Psoas muscle (tissue), 8 donors: ENCODE measurements at places on chromosomes 12 and 14. TPM values are rescaled to one million over a fixed set of nuclear protein-coding genes. Genes with fewer than 3 reads are reported as not detected.

The DLK1 gene
- 9.2 TPM for polyA plus RNA-seq

GRCh38 chr14:95679148-95679815 lies 6.9 kb upstream of the TCL1B start:
- no peak for DNase-seq

GRCh38 chr12:50353869-50354593 lies 42.4 kb downstream of the FAM186A start:
- DNase-seq: no peak

DNA sequence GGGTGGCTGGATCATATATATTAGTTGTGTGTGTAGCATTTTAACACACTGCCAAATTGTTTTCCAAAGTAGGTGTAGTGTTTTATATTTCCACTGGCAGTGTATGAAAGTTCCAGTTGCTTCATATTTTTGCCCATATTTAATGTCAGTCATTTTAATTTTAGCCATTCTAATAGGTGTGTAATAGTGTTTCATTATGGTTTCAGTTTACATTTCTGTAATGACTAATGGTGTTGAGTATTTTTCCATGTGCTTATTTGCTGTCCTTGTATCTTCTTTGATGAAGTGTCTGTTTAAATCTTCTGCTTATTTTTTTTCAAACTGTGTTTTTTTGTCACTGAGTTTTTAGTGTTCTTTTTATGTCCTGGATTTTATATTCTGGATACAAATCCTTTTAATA lies 8.7 kb downstream of the TBC1D15 start:
- DNase-seq: no peak

- DNase-seq: no peak
Observed at GRCh38 chr12:43436597-43436996, 115.4 kb downstream of the ADAMTS20 start.

The BRF1 gene
- polyA plus RNA-seq: 15.3 TPM

- no peak for DNase-seq
Observed at GRCh38 chr14:74927225-74927624, 4.2 kb upstream of the RPS6KL1 start.

- DNase-seq: no peak
Observed at GRCh38 chr12:77325511-77326236, 260.3 kb upstream of the E2F7 start.

The NOPCHAP1 gene
- 9.1 TPM for polyA plus RNA-seq

- DNase-seq: peak; percentile 68
Observed at GRCh38 chr12:6205144-6205539, 4.9 kb downstream of the CD9 start.

- DNase-seq: no peak
Observed at GRCh38 chr14:60649875-60650372, 647 bp upstream of the SIX1 start.
